Anterior cingulate cortex (tissue), 58 donors: ENCODE measurements at places on chromosomes 11 and 22.

DNA sequence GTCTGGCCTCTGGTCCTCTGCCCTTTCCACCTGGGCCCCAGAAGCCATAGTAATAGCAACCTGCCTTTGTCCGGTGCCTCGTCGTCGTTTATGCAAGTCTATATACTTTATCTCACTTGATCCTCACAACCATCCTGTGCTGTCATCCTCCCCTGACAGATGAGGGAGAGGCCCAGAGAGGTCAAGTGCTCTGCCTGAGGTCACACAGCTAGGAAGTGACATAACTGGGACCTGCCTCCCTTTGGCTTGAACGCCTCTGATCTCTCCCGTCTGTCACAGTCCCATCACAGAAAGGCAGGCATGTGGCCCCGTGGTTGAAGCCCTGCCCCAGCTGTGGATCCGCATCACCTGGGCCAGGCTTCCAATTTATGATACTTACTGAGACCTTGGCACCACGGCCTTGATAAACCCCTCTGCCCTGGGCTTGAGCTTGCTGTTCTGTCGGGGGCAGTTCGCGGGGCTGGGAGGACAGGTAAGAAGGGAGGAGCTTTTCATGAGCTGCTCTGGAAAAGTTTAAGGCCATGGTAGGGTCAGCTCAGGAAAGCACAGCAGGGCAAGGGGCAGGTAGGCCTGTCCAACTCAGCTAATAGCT, 247.0 kb downstream of the ST3GAL4 start:
- no peak for DNase-seq

GRCh38 chr11:72581067-72581466, 93.2 kb downstream of the PDE2A start:
- DNase-seq, result no peak

DNA sequence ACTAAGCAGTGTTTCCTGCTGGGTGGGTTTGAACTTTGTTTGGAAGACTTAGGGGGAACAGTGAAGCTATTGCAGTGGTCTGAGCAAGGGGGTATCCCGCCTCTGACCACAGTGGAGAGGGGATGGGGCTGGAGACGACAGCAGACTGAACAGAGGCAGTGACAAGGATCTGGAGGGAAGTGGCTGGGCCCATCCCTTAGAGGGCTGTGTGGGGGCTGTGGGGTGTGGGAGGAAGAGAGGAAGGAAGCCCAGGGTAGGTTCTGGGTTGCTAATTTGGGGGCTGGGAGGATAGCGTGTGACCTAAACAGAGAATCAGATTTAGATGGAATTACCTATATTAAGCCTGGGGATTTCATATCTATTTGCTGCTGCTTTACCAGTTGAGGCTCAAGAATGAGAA, 70.7 kb downstream of the BMAL1 start:
- no peak for DNase-seq

GRCh38 chr22:41240377-41241132, at the start of gene CHADL:
Gene CHADL (minus strand): TSS chr22:41240931. CDS start chr22:41240881, 50 bp downstream.
- DNase-seq, result peak; percentile 98

DNA sequence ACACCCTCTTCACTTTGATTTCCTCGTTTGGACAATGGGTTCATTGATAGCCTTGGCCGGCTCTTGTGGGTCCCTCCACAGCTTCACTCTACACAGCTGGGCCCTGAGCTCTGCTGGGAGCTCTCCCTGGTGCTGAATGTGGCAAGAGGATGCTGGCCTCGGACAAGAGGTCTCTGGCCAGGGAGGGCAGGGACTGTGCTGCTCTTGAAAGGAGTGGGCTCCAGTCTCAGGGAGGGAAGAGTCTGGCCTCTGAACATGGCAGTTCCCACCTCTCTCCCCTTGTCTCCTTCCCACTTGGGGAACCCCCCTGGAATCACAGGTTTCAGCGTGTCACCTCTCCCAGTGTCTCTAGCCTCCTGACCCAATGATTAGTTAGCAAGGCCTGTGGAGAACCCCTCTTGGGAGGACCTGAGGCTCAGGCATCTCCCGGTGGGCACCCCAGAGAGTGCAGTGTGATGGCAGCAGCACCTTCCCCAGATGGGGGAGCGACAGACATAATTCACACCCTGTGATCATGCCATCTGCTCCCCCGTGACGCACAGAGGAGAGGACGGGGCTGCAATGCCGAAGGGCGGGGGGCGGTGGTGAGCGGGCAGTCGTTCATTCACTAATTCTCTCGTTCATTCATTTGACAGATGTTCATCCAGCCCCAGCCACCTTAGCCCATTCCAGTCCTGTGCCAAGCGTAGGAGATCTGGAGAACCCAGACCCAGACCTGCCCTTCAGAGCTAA, 2.8 kb upstream of the CABP7 start:
- DNase-seq, result peak; percentile 72

DNA sequence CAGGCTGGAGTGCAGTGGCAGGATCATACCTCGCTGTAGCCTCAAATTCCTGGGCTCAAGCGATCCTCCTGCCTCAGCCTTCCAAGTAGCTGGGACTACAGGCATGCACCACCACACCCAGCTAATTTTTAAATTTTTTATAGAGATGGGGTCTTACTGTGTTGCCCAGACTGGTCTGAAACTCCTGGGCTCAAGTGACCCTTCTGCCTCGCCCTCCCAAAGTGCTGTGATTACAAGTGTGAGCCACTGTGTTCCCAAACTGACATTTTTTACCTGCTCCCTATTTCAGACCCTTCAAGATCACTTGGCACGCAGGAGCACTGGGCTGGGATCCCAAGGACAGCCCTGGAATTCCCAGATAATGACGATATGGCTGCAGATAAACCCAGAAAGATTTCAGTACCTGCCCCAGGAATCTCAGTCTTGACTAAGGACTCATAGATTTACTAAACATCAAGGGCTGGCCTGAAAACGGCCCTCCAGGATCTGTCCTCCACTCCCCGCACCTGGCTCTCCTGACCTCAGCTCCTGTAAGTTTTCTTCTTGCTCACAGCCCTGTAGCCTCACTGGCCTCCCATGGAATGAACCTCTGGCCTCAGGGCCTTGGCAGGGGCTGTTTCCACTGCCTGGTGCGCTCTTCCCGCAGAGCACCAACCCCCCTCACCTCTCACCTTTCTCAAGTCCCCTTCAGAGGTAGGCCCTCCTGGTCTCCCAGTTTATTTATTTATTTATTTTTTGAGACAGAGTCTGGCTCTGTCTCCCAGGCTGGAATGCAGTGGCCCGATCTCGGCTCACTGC, 3.6 kb upstream of the CSNK1E start:
- DNase-seq, result no peak

GRCh38 chr11:69823641-69824265, 4.5 kb upstream of the FGF3 start:
- DNase-seq, result no peak

DNA sequence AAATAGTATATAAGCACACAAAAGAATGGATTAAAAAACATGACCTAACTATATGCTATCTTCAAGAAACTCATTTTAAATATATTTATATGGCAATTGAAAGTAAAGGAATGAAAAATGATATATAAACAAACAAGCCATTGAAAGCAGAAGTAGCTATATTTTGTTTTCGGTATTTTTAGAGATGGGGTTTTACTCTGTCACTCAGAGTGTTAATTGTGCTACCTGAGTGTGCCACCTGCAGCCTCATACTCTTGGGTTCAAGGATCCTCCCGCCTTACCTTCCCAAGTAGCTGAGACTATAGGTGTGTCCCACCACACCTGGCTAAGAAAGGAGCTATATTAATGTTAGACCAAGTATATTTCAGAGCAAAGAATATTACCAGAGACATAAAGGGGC, 624.1 kb downstream of the BUD13 start:
- no peak for DNase-seq

- DNase-seq, result no peak
Measured at GRCh38 chr11:47403571-47403970, 4.8 kb upstream of the SLC39A13 start.

- no peak for DNase-seq
Measured at GRCh38 chr11:34789196-34789834, 126.9 kb downstream of the APIP start.

DNA sequence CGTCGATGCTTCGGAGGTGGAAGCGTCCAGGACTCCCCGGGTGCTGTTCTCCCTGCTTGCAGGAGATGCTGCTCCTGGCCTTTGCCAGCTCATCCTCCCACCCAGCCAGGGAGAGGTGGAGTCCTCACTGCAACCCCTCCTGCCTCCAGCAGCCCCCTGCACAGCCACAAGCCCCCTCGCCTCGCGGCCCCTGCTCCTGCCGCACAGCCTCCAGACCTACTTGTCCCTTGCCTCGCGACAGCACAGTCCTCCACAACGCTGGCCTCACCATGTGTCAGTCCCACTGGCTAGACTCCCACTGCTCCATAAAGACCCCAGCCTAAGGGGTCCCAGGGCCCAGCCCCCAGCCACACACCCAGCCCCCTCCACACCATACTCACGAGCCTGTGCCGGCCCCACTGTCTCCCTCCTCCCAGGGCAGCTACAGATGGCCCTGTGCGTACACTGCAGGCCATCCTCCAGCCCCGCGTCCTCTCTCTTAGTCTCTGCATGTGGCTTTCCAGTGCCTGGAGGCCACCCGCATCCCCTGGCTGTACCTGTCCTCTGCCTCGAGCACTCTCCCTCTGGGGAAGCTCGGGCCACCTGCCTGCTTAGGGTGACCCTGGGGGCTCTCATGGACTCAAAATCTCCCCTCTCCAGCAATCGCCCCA, 91.5 kb downstream of the CELSR1 start:
- DNase-seq, result no peak

GRCh38 chr11:46181843-46182424, 60.7 kb upstream of the PHF21A start:
- no peak for DNase-seq

DNA sequence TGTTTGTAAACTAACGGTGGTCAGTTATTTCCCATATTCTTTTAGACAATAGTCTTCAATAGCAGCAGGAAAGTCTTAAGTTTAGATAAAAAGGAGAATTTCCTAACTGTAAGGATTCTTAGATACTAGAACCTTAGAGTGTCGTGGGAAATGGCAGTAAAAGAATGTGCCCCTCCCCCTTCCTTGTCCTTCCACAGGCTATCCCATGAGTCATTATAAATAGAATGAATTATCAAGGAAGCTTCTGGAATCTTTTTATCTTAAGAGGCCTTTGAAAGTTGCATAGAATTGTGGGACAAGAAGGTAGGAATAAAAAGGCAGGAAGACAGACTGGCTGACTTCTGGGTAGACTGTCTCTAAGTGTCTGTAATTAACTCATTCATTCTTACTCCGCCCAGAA, 165.2 kb upstream of the TBCEL start:
- no peak for DNase-seq

DNA sequence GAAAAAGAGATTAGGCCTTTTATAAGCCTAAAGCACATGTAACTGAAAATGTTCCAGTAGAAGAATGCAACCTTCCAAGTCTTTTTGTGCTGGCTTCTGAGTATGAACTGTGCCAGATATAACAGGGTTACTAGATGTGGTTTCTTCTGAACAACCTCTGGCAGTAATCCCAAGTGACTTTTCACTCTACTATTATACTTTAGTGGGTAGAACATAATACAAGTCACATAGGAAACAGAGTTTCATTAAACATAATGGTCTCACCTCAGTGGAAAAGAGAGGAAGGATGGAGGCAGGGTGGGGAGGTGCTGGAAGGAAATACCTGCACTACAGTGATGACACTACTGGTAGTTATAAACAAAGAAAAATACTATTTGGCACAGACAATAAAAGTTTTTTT, 81.3 kb downstream of the PHF21A start:
- no peak for DNase-seq

DNA sequence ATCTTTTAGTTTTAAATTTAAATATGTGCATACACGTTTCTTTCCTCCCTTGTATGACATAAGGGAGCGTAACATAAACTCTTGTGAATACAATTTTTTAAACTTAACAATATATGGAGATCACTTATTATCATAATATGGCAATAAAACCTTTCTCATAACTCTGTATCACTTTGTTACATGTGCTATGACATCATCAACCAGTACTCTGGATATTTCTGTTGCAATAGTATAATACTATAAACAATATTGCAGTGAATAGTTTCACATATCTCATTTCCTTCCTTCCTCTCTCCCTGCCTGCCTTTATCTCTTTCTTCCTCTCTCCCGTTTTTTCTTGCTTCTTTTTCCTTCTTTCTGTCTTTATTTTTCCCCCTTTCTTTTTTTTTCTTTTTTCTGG, 1278.0 kb upstream of the CNTN5 start:
- no peak for DNase-seq

GRCh38 chr11:130441719-130442118, 6.7 kb upstream of the ADAMTS15 start:
- DNase-seq, result no peak

DNA sequence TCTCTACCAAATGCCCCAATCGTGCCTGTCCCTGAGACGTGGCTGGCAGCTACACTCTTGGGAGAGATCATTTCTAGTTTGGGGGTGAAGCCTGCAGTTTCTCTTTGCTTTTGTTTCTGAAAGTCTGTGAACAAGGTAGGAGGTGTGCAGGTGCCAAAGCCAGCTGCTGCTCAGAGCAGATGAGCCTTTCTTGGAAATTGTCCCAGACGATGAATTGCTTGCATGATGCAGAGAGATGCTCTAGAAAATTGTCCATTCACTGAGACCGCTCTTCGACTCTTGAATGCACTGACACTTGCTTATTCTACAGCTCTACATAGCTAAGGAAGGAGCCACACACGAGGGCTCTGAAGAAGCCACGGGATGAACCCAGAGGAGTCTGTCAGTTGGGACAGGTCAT, 225.6 kb upstream of the E2F8 start:
- no peak for DNase-seq

GRCh38 chr11:14015711-14016110, 53.2 kb downstream of the SPON1 start:
- no peak for DNase-seq

- no peak for DNase-seq
Measured at GRCh38 chr11:724778-725386, 18.9 kb downstream of the EPS8L2 start.

DNA sequence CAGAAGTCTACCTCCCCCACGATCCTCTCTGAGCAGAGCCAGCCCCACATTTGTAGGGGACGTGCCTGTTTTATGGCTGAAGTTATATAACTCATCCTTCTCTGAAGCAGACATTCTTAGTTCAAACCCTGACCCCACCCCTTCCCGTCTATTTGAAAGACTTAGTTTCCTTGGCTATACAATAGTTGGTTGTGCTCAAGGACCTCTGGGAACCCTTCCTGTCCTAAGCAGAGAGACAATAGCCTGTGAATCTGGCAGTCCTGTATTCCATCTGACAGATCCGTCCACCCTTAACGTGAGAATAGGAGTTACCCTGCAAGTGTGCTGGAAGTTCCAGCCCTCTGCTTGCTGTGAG, 75.2 kb downstream of the MN1 start:
- DNase-seq, result no peak

- no peak for DNase-seq
Measured at GRCh38 chr11:75174781-75175370, 24.0 kb downstream of the SLCO2B1 start.

- no peak for DNase-seq
Measured at GRCh38 chr11:94194712-94195111, 66.1 kb downstream of the PANX1 start.

- DNase-seq, result no peak
Measured at GRCh38 chr11:17764446-17765218, 30.1 kb downstream of the KCNC1 start.

- no peak for DNase-seq
Measured at GRCh38 chr11:47272706-47273105, 2.8 kb downstream of the MADD start.

DNA sequence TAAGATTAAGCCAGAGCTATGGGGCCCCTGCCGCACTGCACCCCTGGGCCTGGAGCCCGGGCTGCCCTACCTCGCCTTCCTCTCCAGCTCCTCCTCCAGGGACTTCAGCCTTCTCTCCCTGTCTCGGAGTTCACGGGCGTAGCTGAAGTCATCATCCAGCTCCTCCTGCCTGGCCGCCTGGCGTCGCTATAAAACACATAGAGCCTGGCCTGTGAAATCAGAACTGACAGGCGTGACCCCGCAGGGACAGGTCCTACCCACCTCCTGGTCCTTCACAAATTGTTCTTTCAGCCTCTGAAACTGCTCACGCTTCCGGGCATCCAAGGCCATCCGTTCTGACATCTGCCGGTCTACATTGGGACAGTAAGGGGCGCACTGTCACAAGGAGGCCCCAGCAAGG, 20.8 kb downstream of the TUBGCP6 start:
- no peak for DNase-seq
